ENCODE measurements at places on chromosomes 13 and 19.

- DNase-seq: no peak
Observed at GRCh38 chr19:55697698-55698097, 22.7 kb downstream of the EPN1 start.

GRCh38 chr19:51064534-51065220, at the start of gene KLK13:
TSS of gene KLK13 (minus strand) at chr19:51065092. CDS start at chr19:51065067, 25 bp downstream.
- no peak for DNase-seq

DNA sequence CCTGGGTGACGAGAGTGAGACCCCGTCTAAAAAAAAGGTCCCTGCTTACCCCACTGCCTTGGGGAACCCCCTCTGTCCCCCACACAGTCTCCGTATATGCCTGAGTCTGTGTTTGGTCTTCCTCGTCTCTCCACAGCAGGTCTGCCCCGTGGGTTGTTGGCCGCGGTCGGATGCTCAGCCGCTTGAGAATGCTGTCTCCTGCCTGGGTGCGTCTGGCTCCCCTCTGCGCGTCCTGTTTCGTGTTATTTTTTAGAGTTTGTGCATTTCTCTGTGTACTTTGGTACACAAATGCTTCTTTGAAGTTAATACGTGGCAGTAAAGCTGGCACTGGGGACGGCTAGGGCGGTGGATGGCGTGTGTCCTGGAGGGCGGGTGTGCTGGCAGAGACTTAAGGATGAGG, 34.9 kb downstream of the KDM4B start:
- no peak for DNase-seq

GRCh38 chr13:71242201-71242600, 624.8 kb downstream of the DACH1 start:
- DNase-seq: no peak

DNA sequence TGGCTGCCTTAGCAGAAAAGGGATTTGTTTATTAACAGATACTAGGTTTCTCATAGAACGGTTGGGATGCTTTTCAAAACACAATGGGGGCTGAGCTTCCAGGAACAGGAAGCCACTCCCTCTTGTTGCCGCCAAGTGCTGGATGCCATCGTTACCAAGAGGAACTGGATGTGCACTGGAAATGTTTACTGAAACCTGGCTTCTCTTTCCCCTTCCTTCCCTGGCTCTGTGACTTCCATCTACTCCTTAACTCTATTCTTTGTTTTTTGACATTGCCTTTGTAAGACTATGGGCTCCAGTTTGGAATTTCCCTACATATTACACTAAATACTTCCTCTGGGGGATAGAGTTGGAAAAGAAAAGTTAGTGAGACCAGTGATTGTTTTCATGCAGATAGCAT, 11.7 kb upstream of the KL start:
- no peak for DNase-seq

GRCh38 chr19:49863254-49863934, 4.0 kb downstream of the PNKP start:
- DNase-seq: no peak

DNA sequence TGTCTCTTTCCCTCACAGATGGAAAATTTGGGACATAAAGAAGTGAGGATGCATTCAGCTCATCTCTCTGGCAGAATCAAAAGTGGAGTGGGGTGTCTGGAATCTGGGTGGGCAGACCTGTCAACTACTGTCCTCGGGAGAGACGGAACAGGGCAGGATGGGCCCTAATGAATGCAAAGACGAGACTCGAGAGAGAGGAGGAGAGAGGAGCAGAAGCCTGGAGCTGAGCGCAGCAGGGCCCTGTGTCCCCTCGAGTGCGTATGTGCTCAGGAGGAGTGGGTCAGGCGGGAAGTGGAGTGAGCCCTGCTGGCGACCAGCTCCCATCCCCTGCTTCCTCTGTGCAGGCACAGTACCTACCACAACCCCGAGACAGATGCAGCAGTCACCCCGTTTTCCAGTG, 78.9 kb downstream of the TEX29 start:
- DNase-seq: no peak

DNA sequence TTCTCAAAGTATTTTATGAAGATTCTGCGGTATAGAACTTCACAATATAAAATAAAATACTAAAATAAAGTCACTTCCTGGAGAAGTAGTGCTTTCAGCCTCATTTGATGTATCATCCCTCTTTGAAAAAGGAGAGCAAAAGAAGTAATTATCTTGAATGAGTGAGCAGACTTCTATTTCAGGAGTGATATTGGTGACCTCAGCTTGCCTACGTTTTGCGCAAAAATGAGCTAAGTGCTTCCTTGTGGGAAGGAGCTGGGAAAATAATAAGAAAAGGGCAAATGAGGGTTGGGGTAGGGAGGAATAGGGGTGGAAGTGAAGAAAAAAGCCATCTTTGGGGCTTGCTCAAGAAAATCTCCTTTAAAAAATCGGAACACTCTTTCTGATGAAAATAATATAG, 1773.6 kb downstream of the OLFM4 start:
- no peak for DNase-seq

DNA sequence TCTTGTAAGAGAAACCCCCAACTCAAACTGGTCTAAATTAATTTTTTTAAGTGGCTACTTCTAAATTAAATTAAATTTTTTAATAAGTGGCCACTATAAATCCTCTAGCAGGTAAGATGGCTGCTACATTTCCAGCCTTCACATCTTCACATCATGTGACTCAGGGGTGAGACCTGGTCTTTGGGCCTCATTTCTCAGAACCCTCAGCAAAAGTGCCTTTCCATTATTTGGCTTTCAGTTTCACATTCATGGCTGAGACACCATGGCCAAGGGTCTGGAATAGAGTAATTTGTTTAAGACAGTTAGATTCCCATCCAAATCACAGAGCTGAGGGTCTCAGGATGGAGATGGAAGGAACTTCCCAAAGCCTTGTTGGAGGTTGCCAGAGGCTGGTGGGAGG, 47.5 kb downstream of the DCT start:
- DNase-seq: no peak

GRCh38 chr19:40807147-40808020, 8.4 kb downstream of the EGLN2 start:
- DNase-seq: peak; percentile 80

DNA sequence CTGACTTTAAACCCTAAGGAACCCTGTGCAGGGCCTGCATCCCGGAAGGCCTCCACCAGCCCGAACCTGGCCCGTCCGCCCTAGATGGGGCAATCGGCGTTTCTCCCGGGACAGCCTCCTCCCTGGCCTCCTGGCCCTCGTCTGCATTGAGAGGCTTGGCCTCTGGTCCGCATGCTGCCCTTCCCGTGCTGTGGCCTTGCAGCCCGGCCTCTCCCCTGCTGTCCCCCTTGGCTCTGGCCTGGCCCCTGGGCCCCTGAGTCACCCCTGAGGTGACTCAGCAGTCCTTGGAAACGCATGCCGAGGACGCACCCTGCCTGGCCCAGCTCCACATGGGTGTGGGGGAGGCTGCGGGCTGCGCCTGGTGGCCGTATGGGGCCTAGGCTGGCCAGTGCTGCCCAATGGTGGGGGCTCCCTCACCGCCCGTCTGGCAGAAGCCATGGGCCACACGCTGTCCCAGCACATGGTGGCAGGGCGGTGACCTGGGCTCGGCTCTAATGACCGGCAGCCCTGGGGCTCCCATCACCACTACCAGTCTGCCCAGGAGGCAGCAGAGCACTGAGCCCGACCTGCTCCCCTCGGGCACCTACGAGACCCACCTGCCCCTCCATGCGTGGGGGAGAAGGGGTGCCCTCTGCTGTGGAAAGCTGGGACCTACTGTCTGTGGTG, 25.7 kb downstream of the SH3GL1 start:
- no peak for DNase-seq

- DNase-seq: no peak
Observed at GRCh38 chr13:75294110-75294509, 187.9 kb downstream of the TBC1D4 start.

DNA sequence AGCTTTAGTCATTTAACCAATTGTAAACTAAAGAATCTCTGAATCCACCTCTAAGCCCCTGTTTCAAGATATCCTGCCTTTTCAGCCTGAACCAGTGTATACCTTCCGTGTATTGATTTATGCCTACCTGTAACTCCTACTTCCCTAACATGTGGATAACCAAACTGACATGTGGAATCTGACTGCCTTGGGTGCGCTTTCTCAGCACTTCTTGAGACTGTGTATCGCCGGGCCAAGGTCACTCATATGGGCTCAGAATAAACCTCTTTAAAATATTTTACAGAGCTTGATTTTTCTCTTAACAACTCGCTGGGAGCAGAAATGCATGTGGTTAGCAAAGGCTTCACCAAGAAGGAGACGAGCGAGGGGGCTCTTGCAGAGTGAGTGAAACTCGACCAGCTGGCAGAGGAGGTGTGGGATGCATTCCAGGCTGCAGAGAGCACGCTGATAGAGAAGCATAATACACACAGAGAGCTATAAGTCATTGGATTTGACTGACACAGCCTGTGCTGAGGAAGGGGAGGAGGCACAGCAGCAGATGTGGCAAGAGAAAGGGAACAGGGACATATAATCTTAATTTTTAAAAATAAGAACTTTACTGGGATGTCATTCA, 268.2 kb upstream of the MAB21L1 start:
- no peak for DNase-seq

GRCh38 chr19:39438270-39438934, 2.7 kb upstream of the RPS16 start:
- DNase-seq: no peak

DNA sequence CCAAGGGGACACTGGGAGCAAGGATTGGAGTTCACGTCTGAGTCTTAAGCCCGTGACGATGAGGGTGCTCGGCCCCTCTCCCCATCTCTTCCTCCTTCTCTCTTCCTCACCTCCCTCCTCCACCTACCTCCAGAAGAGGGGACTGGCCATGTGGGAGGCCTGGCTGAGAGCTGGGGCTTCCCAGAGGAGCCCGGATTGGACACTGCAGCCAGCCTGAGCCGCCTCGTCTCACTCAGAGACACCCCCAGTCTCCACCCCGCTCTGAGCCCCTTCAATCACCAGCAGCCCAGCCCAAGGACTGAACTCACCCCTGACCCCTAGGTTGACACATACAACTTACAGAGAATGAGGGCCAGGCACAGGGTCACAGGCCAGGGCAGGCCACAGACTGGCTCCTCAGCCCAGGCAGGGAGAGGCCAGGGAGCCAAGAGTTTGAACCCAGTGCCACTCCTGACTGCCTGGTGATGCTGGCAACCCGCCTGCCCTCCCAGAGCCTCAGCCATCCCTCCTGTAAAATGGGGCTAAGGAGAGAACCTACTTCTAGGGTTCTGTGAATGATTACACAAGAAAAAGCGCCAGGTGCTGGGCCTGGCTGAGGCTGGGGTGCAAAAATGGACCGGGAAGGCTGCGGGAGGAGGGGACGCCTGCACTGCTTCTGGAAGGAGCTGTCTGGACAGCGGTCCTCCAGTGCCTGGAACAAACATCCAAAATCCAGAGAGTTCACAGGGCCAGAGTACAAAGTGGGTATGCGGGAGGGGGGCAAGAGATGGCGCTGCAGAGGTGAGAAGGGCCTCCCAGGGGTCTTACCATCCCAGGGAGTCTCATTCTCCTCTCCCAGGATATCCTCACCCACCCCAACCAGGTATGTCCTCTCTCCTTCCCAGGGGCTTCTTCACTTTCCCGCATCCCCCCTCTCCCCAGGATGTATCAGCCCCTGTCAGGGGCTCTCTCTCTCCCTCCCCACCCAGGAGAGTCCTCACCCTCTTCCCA, 1.1 kb downstream of the CD79A start:
- DNase-seq: no peak

GRCh38 chr13:80388506-80388905, 47.6 kb upstream of the SPRY2 start:
- no peak for DNase-seq

- peak; percentile 13 for DNase-seq
Observed at GRCh38 chr19:17944301-17944700, 11.5 kb downstream of the CCDC124 start.

- no peak for DNase-seq
Observed at GRCh38 chr13:48400850-48401291, 12.0 kb downstream of the LPAR6 start.

DNA sequence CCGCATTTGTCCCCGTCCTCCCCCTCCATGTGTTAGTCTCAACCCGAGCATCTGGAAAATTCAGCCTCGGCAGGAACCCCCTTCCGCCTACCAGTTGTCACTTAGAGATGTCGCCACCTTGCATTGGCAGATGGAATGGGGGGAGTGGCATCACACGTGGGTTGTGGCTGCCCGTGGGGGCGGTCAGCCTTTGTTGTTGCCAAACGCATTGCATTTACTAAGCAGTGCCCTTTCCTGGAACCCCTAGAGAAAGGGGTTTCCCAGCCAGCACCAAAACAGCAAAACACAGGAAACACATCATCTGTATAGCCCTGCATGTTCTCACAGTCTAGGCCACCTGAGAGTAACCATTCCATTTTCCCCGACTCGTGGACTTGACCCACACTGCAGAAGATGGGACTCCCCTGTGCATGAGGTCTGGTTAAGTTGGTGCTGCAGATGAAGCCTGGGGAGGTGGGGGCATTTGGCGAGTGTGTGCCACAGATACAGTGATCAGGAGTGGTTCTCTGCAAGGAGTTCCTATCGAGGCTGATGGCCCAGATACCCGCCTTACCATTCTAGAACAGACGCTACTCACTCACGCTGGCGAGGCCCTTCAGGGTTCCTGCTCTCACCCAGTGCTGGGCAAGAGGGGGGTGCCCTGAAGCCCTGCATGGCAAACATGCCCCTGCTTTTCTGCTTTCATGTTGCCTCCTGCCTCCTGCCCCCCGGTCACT, 38.3 kb downstream of the TMED1 start:
- no peak for DNase-seq

DNA sequence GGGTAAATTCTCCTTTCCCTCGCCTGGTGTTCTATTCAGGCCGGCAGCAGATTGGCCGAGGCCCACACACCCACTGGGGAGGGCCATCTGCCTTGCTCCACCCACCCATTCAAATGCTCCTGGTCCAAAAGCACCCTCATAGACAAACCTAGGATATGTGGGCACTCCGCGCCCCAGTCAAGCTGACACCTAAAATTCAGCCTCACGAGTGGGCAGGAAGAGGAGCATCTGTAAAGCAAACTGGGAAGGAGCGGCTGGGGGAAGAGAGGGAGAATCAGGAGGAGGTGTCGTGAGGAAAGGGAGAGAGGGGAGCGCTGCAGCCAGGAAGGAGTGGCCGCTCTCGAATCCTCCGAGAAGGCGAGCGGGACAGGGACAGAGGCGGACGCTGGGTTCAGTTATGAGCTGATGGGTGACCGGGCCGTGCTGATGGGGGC, 136.9 kb downstream of the USP12 start:
- no peak for DNase-seq

GRCh38 chr13:105545811-105546210, 989.7 kb downstream of the EFNB2 start:
- no peak for DNase-seq

Data from HuH-7.5 (cell line).